ENCODE measurements at places on chromosomes 7 and 10. TPM values are rescaled to one million over a fixed set of nuclear protein-coding genes. Genes with fewer than 3 reads are reported as not detected.
A peak's percentile ranks its signal among the peaks of the same experiment; 100 is the strongest.

GRCh38 chr7:42192851-42193461 is 44.1 kb downstream of the GLI3 start:
- H3K4me1 ChIP-seq, result peaks cover 4% of the 10 kb centered on the region
- no peaks in the 10 kb centered on the region for H3K36me3 ChIP-seq

GRCh38 chr10:9294865-9295264 is 1240.4 kb downstream of the GATA3 start:
- H3K27ac ChIP-seq, result peak overlapping the region; percentile 73
- no peak overlapping the region for H3K4me3 ChIP-seq
- DNase-seq, result no peak
- peaks cover 21% of the 10 kb centered on the region for H3K4me1 ChIP-seq
- peaks cover 9% of the 10 kb centered on the region for H3K27me3 ChIP-seq

DNA sequence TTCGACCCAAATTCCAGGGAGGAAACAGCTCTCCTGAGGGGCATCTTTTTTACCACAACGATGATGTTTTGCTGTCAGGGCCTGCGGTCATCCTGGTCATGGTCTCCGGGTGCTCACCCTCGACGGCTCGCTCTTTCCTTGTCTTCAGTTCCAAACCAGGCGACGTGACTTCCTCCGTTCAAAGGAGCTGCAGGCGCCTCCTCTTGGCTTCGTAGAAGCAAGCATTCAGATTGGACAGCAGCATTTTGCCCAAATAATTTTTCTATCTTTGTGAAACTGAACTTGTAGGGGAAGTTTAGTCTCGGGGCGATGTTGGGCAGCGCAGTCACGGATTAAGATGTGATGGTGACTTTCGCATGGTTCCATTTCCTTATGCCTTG is 208.9 kb downstream of the DNAJB6 start:
- no peak overlapping the region for H3K27ac ChIP-seq
- H3K27me3 ChIP-seq, result no peaks in the 10 kb centered on the region
- H3K4me1 ChIP-seq, result peaks cover 8% of the 10 kb centered on the region
- no peak for DNase-seq

DNA sequence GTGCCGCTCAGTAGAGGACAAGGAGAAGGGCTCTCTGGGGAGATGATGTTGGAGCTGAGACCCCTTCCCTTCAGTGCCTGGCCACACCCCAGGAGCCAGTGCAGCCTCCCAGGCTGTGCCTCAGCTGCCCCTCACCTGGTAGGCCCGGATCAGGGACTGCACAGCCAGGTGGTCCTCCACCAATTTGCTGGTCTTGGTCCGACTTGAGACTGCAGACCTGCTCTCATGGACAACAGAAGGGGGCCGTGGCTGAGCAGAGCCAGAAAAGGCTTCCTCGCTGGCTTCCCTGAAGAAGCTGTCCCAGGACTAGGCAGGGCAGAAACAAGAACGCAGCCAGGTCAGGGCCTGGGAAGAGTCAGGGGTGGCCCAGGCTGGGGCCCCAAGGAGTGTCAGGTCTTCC is 5.5 kb downstream of the OGDHL start:
- H3K27me3 ChIP-seq, result peaks cover 17% of the 10 kb centered on the region
- no peak for DNase-seq
- no peaks in the 10 kb centered on the region for H3K4me1 ChIP-seq
- no peak overlapping the region for H3K27ac ChIP-seq
- H3K4me3 ChIP-seq, result no peak overlapping the region

DNA sequence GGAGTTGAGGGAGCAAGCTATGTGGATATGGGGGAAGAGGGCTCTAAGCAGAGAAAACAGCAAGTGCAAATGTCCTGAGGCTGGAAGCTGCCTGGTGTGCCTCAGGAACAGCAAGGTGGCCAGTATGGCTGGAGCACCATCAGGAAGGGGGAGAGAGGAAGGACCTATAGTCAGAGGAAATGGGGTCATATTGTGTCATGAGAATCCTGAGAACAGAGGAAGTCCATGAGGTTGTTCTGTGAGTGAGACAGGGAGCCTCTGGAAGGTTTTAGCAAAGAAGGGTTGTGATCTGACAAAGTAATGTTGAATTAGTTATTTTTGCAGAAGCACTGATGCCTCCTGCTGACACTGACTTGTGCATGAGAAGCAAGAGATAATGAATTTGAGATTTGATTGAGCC is 204.3 kb downstream of the PTEN start:
- no peak for DNase-seq
- no peaks in the 10 kb centered on the region for H3K36me3 ChIP-seq
- H3K27me3 ChIP-seq, result peaks cover 14% of the 10 kb centered on the region
- no peak overlapping the region for H3K27ac ChIP-seq

- no peak overlapping the region for H3K27ac ChIP-seq
- no peaks in the 10 kb centered on the region for H3K27me3 ChIP-seq
- H3K36me3 ChIP-seq, result no peaks in the 10 kb centered on the region
- no peaks in the 10 kb centered on the region for H3K4me1 ChIP-seq
- no peak for DNase-seq
These were observed 73.0 kb downstream of the ADCY1 start for GRCh38 chr7:45646996-45647825.

GRCh38 chr10:62057850-62058249 is 156.4 kb downstream of the ARID5B start:
- DNase-seq, result no peak
- H3K4me3 ChIP-seq, result peak overlapping the region; percentile 94
- peak overlapping the region; percentile 96 for H3K27ac ChIP-seq
- H3K27me3 ChIP-seq, result no peaks in the 10 kb centered on the region

DNA sequence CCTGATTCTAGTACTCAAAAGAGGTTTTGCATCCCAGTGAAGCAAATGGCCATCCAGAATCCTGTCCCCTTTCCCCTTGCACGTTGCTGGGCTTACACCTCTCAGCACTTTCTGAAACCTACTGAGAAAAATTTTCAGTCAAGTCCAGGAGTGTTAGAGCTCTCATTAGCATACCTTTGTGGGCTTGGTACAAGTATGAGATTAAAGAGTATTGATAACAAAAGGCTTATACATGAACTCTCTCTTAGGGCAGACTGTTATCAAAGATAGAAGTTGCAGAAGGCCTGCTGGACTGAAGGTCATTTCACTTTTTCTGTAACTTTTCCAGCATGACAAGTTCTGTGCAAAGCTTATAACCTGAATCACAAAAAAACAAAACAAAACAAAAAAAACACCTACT is at the start of gene ASAH2:
Gene ASAH2 (minus strand): TSS at position 123 of the 400 bp plus-strand sequence. CDS start 2,906 bp downstream, outside the sequence.
- no peaks in the 10 kb centered on the region for H3K4me1 ChIP-seq
- no peak within 1 kb of the TSS for H3K27ac ChIP-seq
- H3K27me3 ChIP-seq, result peaks cover 25% of the 10 kb centered on the region
- DNase-seq, result no peak
- no peak within 1 kb of the TSS for H3K4me3 ChIP-seq

DNA sequence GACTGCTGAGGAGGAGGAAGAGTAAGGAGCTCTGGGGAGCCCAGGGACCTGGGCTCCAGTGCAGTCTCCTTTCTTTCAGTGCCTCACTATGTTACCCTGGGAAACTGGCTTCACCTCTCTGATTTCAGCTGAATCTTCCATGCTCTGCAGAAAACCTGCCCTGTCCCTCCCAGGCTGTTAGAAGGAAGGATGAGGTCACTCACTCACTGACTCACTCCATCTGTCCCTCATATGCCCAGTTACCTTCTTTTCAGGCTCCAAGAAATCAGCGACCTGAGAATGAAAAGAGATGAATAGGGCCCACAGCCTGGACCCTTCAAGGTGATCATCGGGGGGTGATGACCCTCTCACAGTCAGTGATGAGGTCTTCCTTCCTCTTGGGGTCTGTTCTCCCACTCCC is 481 bp downstream of the SFTPA2 start:
- peaks cover 4% of the 10 kb centered on the region for H3K27me3 ChIP-seq
- no peaks in the 10 kb centered on the region for H3K36me3 ChIP-seq
- H3K27ac ChIP-seq, result no peak overlapping the region

DNA sequence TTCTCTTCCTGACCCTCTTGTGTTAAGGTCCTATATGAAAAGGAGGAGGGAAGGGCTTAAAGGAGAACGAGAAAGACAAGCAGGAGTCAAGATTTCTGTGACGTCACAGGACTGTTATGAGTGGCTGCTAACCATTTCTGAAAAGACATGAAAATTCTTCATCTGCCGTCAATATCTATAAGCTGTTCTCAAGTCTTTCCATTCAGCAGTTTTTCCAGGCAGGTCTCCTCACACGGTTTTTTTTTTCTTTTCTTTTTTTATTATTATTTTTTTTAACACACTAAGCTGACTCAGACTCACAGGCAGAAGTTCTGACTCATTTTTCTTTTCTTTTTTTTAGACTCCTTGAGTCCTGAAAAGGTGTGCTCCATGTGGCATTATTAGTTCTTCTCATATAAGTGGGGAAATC is 72.0 kb downstream of the DGKI start:
- no peaks in the 10 kb centered on the region for H3K4me1 ChIP-seq
- peak overlapping the region; percentile 46 for H3K27ac ChIP-seq
- peaks cover 11% of the 10 kb centered on the region for H3K27me3 ChIP-seq
- peak; percentile 24 for DNase-seq

GRCh38 chr10:98953251-98953650 is 282.4 kb downstream of the HPSE2 start:
- no peaks in the 10 kb centered on the region for H3K27me3 ChIP-seq
- no peaks in the 10 kb centered on the region for H3K4me1 ChIP-seq
- H3K36me3 ChIP-seq, result no peaks in the 10 kb centered on the region
- no peak overlapping the region for H3K4me3 ChIP-seq
- no peak for DNase-seq
- no peak overlapping the region for H3K27ac ChIP-seq

DNA sequence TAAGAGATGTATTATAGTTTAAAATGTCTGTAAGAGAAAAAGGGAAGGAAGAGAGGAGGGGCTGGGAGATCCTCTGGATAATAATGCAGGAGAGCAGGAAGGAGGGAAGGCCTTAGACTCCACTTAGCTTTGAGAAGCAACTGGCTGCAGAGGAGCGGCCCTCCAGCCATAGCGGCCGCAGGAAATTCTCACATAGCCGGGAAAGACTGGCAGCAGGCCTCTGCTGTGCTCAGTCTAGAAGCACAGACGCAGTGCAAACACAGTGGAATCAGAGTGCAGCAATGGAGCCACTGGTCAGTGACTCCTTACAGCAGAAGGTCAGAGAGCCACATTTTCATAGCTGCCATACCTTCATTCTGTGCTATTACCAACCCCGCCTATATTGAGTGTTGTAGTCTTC is 153.3 kb downstream of the VWC2 start:
- no peak overlapping the region for H3K27ac ChIP-seq
- peaks cover 3% of the 10 kb centered on the region for H3K36me3 ChIP-seq
- H3K4me1 ChIP-seq, result no peaks in the 10 kb centered on the region
- H3K4me3 ChIP-seq, result no peak overlapping the region

DNA sequence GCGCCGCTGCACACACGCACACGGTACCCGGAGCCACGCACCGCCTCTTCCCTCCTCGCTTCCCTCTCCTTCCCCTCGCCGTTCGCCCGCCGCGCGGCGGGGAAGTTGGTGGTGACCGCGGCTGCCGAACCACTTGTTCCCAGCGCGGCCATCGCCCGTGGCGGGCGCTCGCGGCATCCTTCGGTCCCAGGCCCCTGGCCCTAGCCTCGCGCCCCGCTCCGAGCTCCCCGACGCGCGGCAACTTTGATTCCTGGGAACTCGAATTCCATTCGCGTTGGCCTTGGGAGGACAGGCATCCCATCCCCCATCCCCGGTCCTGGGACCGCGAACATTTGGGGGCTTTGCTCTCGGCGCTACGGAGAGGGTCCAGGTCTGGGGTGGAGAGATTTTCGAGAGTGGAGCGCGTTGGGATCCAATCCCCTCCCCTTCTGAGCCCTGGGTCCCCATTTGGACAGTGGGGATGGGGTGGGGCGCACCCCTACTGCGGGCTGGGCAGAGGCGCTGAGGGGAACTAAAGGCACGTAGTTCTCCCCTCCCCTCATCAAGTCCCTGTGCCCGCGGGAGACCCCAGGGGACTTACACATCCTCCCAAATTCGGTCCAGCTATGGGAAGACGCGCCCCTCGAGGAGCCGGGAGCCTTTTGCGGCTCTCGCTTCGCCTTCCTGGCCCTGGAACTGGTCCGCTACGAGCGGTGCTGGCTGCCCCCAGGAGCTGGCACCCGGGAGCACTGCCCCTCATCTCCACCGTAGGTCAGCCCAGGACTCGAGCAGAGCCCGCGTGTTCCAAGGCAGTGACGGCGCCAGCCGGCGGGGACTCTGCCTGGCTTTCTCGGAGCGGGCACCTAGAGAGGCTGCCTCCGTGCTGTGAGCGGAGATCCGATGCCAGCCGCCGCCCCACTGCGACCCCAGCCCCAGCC is 834 bp downstream of the CDH23 start:
- peaks cover 46% of the 10 kb centered on the region for H3K27me3 ChIP-seq
- DNase-seq, result no peak
- peaks cover 7% of the 10 kb centered on the region for H3K4me1 ChIP-seq
- H3K36me3 ChIP-seq, result no peaks in the 10 kb centered on the region

- H3K27me3 ChIP-seq, result peaks cover 17% of the 10 kb centered on the region
- H3K27ac ChIP-seq, result no peak overlapping the region
- H3K4me3 ChIP-seq, result no peak overlapping the region
- peaks cover 3% of the 10 kb centered on the region for H3K4me1 ChIP-seq
- peak; percentile 58 for DNase-seq
- H3K36me3 ChIP-seq, result no peaks in the 10 kb centered on the region
These were observed 13.1 kb downstream of the ADGRA1 start for GRCh38 chr10:133100706-133101415.

- DNase-seq, result peak; percentile 49
- peak overlapping the region; percentile 52 for H3K27ac ChIP-seq
- peaks cover 7% of the 10 kb centered on the region for H3K4me1 ChIP-seq
These were observed 77.8 kb upstream of the LRRC17 start for GRCh38 chr7:102834999-102835398.

DNA sequence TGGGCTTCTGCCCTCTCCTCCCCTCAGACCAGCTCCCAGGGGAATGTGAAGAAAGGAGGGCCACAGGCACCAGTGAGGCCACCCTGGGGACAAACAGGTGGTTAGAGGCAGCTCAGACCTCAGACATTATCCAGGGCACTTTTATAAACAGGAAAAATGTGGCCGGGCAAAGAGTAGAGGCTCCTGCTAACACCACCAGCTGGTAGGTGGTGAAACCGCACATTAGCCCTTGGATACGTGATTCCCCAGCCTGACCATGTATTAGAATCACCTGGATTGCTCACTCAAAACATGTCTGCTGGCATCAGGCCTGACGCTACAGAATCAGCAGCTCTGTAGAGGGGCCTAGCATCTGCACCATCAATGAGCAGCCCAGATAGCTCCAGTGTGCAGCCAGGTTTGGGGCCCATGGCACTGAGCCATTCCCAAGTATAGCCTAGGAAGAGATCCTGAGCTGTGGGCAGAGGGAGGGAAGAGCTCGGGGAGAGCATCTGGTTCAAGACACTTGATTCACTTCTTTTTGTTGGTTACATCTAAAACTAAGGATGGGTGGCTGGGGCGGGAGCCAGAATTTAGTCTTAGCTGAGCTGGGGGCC is 37.1 kb downstream of the GPR26 start:
- H3K4me3 ChIP-seq, result no peak overlapping the region
- H3K27ac ChIP-seq, result no peak overlapping the region
- no peaks in the 10 kb centered on the region for H3K36me3 ChIP-seq
- no peaks in the 10 kb centered on the region for H3K27me3 ChIP-seq
- no peaks in the 10 kb centered on the region for H3K4me1 ChIP-seq

GHRHR gene
- total RNA-seq, result not detected

SLK gene
- 27.7 TPM for total RNA-seq

OR2A7 gene
- total RNA-seq, result 2.0 TPM

PAPOLB gene
- not detected for total RNA-seq

LRGUK gene
- total RNA-seq, result 0.07 TPM

PIK3CG gene
- total RNA-seq, result 11.3 TPM

DENND10 gene
- 29.8 TPM for total RNA-seq

ZNF107 gene
- 13.5 TPM for total RNA-seq

CTBP2 gene
- 0.29 TPM for total RNA-seq

ZCWPW1 gene
- 3.9 TPM for total RNA-seq
